RWPE2 (cell line): ENCODE measurements at places on chromosomes 1 and 21.
A peak's percentile ranks its signal among the peaks of the same experiment; 100 is the strongest.

DNA sequence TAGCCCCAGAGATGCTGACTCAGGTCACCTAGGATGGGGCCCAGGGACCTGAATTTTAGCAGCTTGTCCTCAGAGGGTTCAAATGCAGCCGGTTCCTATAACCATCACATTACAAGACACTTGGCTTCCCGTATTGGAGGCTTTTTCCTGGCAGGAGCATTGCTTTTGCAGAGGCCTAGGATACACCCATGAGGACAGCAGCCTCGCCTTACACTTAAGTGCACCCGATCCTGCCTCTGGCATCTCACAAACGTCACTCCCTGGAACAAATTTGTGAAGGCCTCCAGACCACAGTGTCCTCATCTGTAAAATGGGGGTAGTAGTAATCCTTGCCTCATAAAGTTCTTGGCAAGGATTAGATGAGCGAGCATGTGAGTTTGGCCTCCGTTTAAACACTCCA is 130.0 kb downstream of the KAZN start:
- H3K4me1 ChIP-seq: peaks cover 15% of the 10 kb centered on the region
- H3K36me3 ChIP-seq: no peaks in the 10 kb centered on the region
- no peak overlapping the region for H3K4me3 ChIP-seq
- H3K27me3 ChIP-seq: no peaks in the 10 kb centered on the region
- H3K27ac ChIP-seq: no peak overlapping the region

- H3K27me3 ChIP-seq: no peaks in the 10 kb centered on the region
- no peaks in the 10 kb centered on the region for H3K4me1 ChIP-seq
- DNase-seq: no peak
- H3K27ac ChIP-seq: no peak overlapping the region
- H3K4me3 ChIP-seq: no peak overlapping the region
Observed at GRCh38 chr1:4797016-4797410, 142.6 kb downstream of the AJAP1 start.

DNA sequence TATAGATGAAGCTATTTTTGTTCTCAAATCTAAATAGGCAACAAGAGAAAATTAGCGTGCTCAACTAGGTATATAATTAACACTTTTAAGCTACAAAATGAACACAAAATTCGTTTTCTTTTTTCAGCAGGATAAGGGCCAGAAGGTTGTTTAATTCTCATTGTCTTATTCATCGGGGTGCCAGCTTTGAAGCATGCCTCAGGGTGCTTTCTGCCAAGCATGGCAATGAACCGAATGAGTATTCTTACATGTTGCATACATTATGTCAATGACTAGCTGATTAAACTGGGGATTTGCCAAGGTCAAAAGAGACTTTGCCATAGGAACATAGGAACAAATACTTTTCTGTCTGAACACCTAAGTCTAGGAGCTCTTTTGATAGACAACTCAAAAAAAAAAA is 102.0 kb upstream of the MAP1LC3C start:
- no peaks in the 10 kb centered on the region for H3K36me3 ChIP-seq
- no peaks in the 10 kb centered on the region for H3K4me1 ChIP-seq
- no peak overlapping the region for H3K4me3 ChIP-seq
- H3K27me3 ChIP-seq: no peaks in the 10 kb centered on the region

GRCh38 chr1:87213135-87213515 is 115.6 kb upstream of the LMO4 start:
- DNase-seq: no peak
- H3K36me3 ChIP-seq: no peaks in the 10 kb centered on the region
- no peaks in the 10 kb centered on the region for H3K27me3 ChIP-seq
- no peak overlapping the region for H3K27ac ChIP-seq
- no peak overlapping the region for H3K4me3 ChIP-seq

- no peaks in the 10 kb centered on the region for H3K27me3 ChIP-seq
- H3K4me1 ChIP-seq: no peaks in the 10 kb centered on the region
- DNase-seq: no peak
- no peaks in the 10 kb centered on the region for H3K36me3 ChIP-seq
- no peak overlapping the region for H3K27ac ChIP-seq
- H3K4me3 ChIP-seq: no peak overlapping the region
Observed at GRCh38 chr1:192787914-192788585, 20.8 kb upstream of the RGS2 start.

- peak; percentile 60 for DNase-seq
- peak overlapping the region; percentile 88 for H3K27ac ChIP-seq
- H3K4me3 ChIP-seq: no peak overlapping the region
- peaks cover 41% of the 10 kb centered on the region for H3K4me1 ChIP-seq
- H3K27me3 ChIP-seq: no peaks in the 10 kb centered on the region
Observed at GRCh38 chr1:77538956-77539518, 143.4 kb downstream of the ZZZ3 start.

- H3K27ac ChIP-seq: peak overlapping the region; percentile 40
- DNase-seq: no peak
- H3K36me3 ChIP-seq: peaks cover 100% of the 10 kb centered on the region
- H3K27me3 ChIP-seq: no peaks in the 10 kb centered on the region
- no peak overlapping the region for H3K4me3 ChIP-seq
Observed at GRCh38 chr1:183218971-183219615, 33.0 kb downstream of the LAMC2 start.

DNA sequence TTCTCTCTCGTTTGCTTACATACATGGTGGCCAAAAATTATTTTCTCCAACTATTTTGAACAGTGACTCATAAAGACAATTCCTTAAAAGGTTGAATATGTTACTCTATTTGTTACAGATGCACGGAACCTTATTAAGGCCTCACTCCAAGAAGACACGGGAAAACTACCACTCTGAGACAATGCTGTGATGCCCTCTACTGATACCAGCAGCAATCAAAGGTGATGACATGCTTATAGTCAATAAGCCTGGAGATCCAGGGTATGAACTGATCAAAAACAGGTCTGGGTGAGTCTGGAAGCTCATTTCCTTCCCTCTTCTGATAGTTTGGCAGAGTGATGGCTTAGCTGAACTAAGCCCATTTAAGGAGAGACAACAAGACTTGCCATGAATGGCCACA is 563.0 kb downstream of the LRRIQ3 start:
- H3K4me3 ChIP-seq: no peak overlapping the region
- no peaks in the 10 kb centered on the region for H3K36me3 ChIP-seq
- peaks cover 6% of the 10 kb centered on the region for H3K27me3 ChIP-seq
- no peak for DNase-seq
- no peaks in the 10 kb centered on the region for H3K4me1 ChIP-seq

- H3K4me1 ChIP-seq: no peaks in the 10 kb centered on the region
- H3K36me3 ChIP-seq: no peaks in the 10 kb centered on the region
- H3K27ac ChIP-seq: no peak overlapping the region
Observed at GRCh38 chr1:19872190-19872589, 10.0 kb upstream of the OTUD3 start.

DNA sequence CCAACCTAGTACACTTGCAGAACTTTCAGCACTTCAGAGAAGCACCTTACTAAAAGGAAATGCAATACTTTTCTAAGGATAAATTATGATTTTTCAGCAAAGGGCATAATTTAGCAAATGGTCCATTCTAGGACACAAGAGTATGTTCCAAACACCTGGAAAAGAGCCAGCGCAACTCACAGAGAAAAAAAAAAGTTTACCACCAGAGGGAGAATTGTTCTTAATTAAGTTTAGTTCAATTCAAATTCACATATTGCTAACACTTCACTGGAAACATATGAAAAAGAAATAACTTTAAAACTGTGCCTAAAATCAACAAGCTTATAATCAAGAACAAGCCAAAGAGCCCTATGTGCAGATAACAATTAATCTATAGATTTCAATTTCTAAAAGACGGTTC is 338.1 kb downstream of the SEC16B start:
- no peaks in the 10 kb centered on the region for H3K36me3 ChIP-seq
- H3K27me3 ChIP-seq: no peaks in the 10 kb centered on the region
- no peak overlapping the region for H3K27ac ChIP-seq
- no peaks in the 10 kb centered on the region for H3K4me1 ChIP-seq

DNA sequence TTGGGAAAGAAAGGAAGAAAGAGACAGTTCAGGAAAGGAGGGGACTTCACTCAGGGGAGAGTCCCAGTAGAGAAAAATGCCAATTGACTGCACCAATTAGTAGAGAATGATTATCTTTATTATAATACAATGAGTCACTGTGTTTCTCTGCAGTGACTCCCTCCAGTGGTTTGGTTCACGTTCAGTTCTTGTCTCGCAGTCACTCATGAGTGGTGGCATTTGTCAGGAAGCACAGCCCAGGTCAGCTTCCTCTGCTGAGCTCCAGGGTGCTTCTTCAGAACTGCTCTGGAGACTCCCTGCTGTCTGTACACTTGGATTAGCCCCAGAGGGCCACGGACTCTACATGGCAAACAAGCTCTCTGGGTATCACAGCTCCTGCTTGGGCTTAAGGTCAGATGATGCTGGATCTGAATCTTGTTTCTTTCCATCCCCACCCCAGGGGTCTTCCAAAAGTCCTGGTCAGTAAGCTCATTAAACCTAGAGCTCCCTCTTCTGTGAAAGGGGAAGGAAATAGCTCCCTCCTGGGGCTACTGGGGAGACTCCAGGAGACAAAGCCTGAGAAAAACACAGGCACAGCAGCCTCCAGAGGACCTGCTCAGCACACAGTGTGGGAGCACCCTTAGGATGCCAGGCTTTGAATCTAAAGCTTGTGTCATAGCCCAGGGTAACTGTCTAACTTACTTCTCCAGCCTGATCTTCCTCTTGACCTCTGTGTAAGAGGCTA is 619.0 kb downstream of the AJAP1 start:
- H3K4me3 ChIP-seq: no peak overlapping the region
- H3K4me1 ChIP-seq: no peaks in the 10 kb centered on the region
- DNase-seq: no peak
- H3K27ac ChIP-seq: no peak overlapping the region
- H3K27me3 ChIP-seq: no peaks in the 10 kb centered on the region

- H3K27ac ChIP-seq: no peak overlapping the region
- H3K36me3 ChIP-seq: no peaks in the 10 kb centered on the region
- no peaks in the 10 kb centered on the region for H3K27me3 ChIP-seq
- H3K4me3 ChIP-seq: no peak overlapping the region
- no peaks in the 10 kb centered on the region for H3K4me1 ChIP-seq
Observed at GRCh38 chr21:10272216-10272615, 249.2 kb upstream of the TPTE start.

GRCh38 chr1:29455781-29456180 is 219.5 kb downstream of the PTPRU start:
- no peaks in the 10 kb centered on the region for H3K4me1 ChIP-seq
- H3K27ac ChIP-seq: no peak overlapping the region
- H3K36me3 ChIP-seq: no peaks in the 10 kb centered on the region
- H3K4me3 ChIP-seq: no peak overlapping the region
- no peak for DNase-seq

DNA sequence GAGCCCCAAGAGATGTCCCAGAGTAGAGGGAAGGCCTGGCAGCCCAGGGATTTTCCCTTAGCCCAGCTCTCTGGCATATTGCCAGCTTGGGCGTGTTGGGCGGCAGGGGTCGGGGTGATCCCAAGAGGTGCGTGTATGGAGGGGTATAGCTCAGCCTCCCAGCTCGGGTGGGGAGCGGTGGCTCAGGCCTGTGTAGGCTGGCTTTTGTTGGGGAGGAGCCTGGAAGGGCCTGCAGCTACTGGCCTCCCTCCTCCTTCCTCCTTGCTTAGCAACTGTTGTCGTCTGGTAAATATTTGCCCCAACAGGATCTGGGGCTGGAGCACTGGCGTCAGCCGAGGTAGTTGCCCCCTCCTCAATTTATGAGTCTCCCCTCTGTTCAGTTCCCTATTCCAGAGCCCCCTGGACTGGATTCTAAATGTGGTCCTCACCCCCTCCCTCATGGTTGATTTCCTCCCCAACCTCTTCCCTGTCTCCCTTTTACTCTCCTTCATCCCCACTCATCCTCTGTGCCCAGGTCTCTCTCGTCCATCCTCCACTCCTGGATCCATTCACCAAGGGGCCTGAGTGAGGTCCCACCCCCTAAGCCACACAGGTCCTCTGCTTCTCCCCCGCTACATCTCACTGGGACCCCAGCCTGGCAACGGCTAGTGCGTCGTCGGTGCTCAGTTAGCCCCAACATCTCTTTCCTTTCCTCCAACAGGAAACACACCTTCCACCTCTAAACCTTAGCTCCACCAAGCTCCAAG is 10.3 kb upstream of the LMNA start:
- H3K4me1 ChIP-seq: peaks cover 45% of the 10 kb centered on the region
- H3K27me3 ChIP-seq: no peaks in the 10 kb centered on the region
- peak; percentile 93 for DNase-seq
- peak overlapping the region; percentile 80 for H3K27ac ChIP-seq
- H3K36me3 ChIP-seq: no peaks in the 10 kb centered on the region

DNA sequence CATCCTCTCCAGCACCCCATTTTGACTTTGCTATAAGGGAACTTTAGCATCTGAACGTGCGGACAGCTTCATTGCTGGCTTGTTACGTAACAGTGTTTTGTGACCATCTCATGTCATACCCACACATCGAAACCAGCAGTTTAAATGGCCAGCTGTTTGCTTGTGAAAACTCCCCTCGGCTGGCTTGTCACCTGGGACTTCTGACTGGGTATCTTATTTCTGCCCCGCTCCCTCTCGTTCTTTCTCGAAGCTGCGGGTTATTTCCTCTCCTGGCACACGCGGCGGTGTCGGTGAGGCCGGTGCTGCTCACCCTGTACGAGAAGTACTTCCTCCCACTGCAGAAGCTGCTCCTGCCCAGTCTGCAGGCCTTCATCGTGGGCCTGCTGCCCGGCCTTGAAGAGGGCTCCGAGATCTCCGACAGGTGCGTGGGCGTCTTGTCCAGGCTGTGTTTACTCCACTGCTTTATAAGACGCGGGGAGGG is 43.5 kb downstream of the DOP1B start:
- no peak for DNase-seq
- H3K27me3 ChIP-seq: no peaks in the 10 kb centered on the region
- no peak overlapping the region for H3K4me3 ChIP-seq
- H3K4me1 ChIP-seq: peaks cover 28% of the 10 kb centered on the region
- H3K36me3 ChIP-seq: no peaks in the 10 kb centered on the region

- no peak overlapping the region for H3K4me3 ChIP-seq
- DNase-seq: no peak
- H3K4me1 ChIP-seq: no peaks in the 10 kb centered on the region
- H3K36me3 ChIP-seq: no peaks in the 10 kb centered on the region
- no peaks in the 10 kb centered on the region for H3K27me3 ChIP-seq
Observed at GRCh38 chr1:245717611-245718010, 562.8 kb downstream of the KIF26B start.

GRCh38 chr1:85339089-85339488 is 62.7 kb upstream of the BCL10 start:
- no peak for DNase-seq
- no peaks in the 10 kb centered on the region for H3K27me3 ChIP-seq
- peak overlapping the region; percentile 5 for H3K27ac ChIP-seq

GRCh38 chr1:203462878-203463277 is 12.7 kb upstream of the PRELP start:
- DNase-seq: no peak
- no peak overlapping the region for H3K27ac ChIP-seq
- no peaks in the 10 kb centered on the region for H3K36me3 ChIP-seq
- H3K4me3 ChIP-seq: no peak overlapping the region
- H3K4me1 ChIP-seq: peaks cover 4% of the 10 kb centered on the region
